ENCODE measurements at places on chromosomes 16 and 17.

DNA sequence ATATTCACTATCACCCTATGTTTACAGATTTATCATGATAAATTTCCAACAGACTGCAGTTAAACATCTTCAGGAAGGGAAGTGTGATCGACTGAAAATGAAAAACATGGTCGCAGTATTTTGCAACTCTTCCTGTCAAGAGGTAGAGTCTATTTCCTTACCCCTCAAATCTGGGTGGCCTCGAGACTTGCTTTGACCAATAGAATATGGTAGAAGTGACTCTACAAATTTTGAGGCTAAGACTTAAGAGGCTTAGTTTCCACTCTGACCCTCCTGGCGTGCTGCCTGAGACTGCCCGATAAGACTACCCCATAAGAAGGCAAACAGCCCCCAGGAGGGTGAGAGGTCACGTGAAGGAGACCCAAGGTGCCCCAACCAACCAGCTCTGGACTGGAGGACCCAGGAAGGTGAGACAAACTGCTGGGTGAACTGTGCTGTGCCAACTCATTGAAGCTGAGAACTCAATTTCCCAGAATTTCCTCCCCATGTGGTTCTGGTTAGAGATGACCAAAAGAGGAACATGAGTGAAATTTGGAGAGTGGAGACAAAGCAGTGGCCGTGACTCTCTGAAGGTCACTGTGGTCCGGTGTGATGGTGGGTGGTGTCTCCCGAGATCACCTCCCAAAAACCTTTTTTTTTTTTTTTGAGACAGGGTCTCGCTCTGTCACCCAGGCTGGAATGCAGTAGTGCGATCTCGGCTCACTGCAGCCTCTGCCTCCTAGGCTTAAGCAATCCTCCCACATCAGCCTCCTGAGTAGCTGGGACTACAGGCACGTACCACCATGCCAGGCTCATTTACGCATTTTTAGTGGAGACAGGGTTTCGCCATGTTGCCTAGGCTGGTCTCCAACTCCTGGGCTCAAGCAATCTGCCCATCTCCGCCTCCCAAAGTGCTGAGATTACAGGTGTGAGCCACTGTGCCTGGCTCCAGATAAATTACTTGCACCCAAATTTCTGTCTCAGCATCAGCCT, 38.2 kb upstream of the LITAF start:
- DNase-seq: no peak

- no peak for DNase-seq
Observed at GRCh38 chr17:10173913-10174312, 24.5 kb downstream of the GAS7 start.

DNA sequence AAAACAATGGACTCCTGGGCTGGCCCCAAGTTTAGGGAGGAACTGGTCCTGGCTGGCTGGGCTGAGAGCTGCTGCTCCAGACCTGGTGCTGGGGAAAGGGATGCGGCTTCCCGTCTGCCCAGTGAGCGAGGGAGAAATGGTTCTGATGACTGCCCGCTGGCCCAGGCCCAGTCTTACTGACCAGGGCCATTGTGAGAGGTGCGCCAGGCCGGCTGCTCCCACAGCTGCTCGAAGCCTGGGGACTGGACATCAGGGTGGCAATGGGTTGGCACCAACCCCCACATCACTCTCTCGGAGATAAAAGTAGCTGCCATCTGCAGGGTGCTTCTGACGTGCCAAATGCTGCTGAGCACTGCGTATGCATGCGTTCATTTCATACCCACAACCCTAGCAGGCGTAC, 53.2 kb downstream of the IRF8 start:
- no peak for DNase-seq

GRCh38 chr17:81449351-81449750, 54.1 kb downstream of the BAHCC1 start:
- DNase-seq: no peak

DNA sequence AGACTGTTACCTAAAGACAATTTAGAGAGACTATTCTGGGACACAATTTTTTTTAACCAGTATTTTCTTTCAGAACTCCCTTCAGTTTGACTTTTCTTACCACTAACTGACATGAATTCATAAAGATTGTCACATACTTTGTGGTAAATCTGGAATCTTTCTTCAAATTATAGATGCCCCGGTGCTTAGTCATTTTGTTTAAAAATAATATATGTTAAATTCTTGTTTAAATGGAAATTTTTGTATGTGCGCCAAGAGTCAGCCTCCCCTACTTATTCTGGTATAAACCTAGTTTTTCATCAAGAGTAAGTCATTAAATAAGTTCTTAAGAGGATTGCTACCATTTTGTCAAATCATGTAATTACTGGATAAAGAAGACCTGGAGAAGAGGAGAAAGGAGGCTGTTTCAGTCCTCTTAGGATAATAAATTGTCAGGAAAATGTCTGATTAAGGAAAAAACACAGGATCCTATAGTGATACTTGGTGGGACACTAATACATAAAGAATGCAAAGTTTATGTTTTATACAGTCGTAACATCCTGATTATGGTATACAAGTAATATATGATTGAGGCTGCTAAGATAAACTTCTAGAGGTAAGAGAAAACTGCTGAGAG, 424.4 kb downstream of the PMP22 start:
- no peak for DNase-seq

- no peak for DNase-seq
Observed at GRCh38 chr16:8519643-8520042, 70.7 kb downstream of the TMEM114 start.

GRCh38 chr16:27779641-27780164, 229.8 kb downstream of the KATNIP start:
- DNase-seq: no peak

DNA sequence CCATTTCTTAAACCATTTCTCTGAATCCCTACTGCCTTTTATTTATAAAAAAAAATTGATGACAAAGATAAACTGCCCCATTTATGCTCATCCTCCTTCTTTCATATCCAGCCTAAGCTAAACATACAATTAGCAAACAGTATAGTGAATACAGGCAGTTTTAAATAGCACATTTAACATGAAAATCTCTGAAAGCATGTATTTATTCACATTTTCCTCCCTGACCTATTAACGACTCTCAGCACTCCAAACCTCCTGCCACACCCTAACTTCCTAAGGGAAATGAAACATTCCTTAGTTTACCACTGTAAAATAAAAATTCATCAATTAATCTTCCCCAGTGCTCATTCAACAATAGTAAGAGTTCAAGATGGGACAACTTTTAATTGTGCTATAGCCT, 56.9 kb downstream of the TRIM37 start:
- no peak for DNase-seq

DNA sequence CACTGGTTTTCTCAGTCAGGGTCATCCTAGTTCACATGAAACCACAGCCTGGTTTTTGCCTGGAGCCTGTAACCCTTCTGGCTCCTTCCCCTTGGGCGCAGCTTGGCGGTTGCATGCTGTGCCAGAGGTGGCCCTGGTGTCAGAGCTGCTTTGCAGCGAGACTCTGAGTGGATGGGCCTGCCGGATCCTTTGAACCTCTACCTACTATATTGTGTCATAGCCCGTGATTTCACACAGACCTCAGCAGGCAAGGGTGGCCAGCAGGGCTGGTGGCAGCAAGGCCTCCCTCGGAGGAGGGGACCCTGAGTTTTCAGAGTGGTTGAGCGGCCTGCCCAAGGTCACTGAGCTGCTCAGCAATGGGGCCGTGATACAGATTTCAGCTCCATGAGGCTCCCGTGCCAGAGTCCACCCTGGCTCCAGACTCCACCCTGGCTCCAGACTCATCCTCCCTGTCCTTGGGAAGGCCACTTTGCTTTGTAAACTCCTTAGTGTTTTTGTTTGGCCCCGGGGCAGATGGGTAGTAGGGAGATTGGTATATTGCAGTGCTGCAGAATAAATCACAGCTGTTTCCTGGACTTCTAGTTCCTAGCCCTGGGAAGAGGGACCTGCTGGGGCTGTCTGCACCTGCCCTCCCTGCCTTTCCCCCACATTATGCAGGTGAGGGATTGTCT, 9.7 kb downstream of the MPRIP start:
- no peak for DNase-seq

DNA sequence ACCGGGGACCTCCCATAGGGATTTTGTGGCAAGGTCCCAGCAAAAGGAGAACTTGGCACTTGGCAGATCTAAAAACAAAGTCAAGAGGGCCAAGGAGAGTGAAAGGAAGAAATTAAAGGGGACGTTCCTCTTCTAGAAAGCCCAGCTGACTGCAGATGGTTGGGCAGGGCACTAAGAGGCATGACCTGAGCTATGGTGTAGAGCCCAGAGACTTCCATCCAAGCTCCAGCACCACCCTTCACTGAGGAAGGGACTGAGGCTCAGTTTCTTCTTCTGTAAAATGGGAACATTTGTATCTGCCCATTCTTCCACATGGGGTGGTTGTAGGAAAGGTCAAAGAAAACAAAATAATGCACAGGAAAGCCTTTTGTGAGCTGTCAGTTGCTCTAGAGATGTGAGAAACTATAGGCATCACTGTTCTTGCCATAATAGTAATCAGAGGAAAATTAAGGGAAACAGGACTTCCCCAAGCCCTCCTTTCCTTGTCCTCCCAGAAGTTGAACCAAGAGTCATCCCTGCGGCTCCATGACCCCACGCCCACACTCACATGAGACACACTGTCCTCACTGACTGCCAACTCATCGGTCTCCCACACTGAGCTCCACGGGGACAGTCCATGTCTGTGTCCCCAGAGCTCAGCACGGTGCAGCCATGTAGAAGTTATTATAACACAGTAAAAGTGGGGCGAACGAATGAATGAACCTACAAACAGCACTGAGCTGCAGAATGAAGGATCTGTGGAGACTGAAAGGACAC, 10.4 kb downstream of the CD300LF start:
- DNase-seq: no peak

GRCh38 chr16:85759136-85759535, 8.2 kb upstream of the C16orf74 start:
- no peak for DNase-seq

DNA sequence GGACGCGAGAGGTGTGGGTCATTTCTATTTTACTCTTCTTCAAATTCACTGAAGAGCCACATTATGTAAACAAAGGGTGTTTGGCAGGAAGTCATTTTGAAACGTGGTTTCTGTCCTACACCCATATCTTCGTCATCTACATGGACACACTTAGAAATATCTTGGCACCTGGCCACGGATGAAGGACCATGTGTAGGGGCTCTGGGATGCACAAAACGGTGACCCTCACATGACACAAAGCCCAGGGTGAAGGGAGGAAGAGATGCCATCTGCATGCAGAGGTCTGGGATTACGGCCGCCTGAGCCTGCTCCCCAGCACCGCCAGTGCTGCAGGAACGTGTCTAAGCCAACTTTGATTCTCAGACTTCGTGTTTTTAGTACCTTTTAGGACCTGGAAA, 130.2 kb upstream of the CHMP6 start:
- no peak for DNase-seq

GRCh38 chr17:73531158-73531557, 113.1 kb downstream of the SDK2 start:
- DNase-seq: no peak

- no peak for DNase-seq
Observed at GRCh38 chr16:1050516-1050915, 22.0 kb upstream of the SSTR5 start.

- DNase-seq: no peak
Observed at GRCh38 chr16:1564325-1564724, 30.9 kb downstream of the TMEM204 start.

- DNase-seq: no peak
Observed at GRCh38 chr16:53202398-53202797, 147.6 kb downstream of the CHD9 start.

- no peak for DNase-seq
Observed at GRCh38 chr17:3750926-3751325, 27.2 kb downstream of the HASPIN start.

- DNase-seq: no peak
Observed at GRCh38 chr16:10761373-10761772, 17.7 kb downstream of the NUBP1 start.
